ENCODE measurements at places on chromosomes 1 and 21.
A peak's percentile ranks its signal among the peaks of the same experiment; 100 is the strongest.

- no peak for DNase-seq
Observed at GRCh38 chr21:16078382-16078781, 348.6 kb downstream of the USP25 start.

- DNase-seq, result no peak
Observed at GRCh38 chr1:6982443-6982842, 197.2 kb downstream of the CAMTA1 start.

DNA sequence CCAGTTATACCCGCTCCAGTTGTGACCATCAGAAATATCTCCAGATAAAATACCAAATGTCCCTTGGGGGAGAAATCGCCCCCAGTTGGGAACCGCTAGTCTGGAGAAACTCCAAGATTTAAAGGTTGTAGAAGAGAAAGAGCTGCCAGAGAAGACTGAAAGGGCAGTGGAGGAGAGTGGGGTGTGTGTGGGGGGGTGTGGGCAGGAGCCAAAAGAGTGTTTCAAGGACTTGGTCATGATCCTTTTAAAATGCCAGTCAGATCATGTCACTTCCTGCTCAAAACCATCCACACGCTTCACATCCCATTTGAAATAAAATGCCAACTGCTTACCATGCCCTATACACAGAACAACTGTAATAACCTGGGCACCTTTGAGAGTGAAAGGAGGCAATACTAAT is 3.4 kb upstream of the HEYL start:
- no peak for DNase-seq

GRCh38 chr1:237269938-237270337 is 228.0 kb downstream of the RYR2 start:
- DNase-seq, result no peak

DNA sequence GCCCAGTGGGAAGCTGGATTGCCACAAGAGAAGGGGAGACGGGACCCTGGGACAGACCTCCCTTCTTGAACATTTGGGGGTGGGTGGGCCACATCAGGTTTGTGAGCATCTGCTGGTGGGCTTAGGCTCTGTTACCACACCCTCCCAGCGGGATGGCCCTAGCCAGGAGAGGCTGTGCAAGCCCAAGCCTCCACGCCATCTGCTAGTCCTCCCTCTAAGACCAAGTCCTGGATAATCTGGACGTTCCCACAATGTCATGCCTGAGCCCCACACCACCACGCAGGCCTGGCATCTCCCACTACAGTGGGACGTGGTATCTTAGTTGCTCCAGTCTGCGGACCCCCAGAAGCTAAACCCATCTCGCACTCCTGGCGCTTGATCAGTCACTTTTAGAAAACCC is 3.7 kb upstream of the IBA57 start:
- DNase-seq, result no peak

DNA sequence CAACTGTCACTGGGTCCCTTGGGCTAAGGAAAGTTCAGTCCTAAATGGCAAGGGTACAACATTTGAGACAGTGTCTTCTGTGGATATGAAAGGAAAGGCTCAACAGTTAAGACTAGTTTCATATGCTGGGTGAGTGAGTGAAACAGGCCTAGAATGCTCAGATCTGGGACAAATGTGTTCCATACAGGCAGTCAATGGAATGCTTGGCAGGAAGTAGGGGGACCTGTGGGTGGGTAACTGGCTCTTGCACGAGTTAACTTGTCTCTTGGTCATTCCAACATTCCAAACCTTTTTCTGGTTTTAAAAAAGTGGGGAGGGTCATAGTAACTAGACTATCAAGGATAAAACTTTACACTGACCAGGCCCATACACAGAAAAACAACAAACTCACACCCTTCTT is 17.8 kb upstream of the ADAM30 start:
- DNase-seq, result no peak

DNA sequence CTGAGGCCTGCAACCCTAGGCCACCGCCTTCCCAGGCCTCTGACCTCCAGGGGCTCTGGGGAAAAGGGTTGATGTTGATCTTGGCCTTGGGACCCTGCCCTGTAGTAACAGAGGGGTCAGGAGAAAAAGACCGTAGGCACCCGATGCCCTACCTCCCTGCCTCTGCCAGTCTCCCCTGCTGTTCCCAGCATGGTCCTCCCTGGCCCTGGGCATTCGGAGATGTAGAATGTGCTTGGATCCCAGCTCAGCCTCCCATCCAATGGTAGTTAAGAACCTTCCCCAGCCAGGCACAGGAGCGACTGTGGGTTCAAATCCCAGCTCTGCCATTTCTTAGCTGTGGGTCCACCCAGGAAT is 72.0 kb upstream of the TARDBP start:
- DNase-seq, result no peak

GRCh38 chr1:43621861-43622260 is 28.1 kb upstream of the KDM4A start:
- no peak for DNase-seq

DNA sequence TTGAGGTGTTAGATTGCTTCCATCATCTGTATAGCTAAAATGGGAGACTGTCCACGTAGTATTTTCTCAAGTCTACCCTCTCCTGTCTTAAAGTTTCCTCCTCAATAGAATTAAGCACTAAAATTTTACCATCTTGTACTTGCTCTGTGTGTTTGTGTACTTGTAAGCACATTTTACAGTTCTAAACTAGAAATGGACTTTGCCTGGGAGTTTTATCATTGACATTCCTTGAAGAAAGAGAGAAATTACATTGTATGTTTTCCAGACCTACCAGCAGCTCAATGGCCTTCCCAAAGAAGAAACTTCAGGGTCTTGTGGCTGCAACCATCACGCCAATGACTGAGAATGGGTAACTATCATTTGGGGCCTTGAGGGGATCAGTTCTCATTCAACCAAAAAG is 4.5 kb downstream of the NPL start:
- no peak for DNase-seq

GRCh38 chr1:243508303-243508713 is 252.5 kb downstream of the SDCCAG8 start:
- DNase-seq, result peak; percentile 35

DNA sequence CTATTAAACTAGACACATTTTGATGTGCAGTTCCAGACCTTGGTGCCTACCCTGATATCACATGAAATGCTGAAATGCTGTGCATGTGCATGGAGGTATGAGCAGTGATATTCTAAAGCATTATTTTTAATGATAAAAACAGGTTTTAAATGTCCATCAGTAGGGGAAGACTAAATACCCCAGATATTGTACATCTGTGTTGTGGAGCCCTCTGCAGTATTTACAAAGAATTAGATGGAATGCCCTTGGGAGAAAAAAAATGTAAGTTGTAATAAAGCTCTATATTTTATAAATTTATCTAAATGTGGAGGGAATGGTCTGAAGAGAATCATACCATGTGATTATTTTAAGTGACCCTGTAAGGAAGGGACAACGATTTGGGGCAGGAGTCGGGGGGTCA is 39.1 kb upstream of the IGSF5 start:
- no peak for DNase-seq

DNA sequence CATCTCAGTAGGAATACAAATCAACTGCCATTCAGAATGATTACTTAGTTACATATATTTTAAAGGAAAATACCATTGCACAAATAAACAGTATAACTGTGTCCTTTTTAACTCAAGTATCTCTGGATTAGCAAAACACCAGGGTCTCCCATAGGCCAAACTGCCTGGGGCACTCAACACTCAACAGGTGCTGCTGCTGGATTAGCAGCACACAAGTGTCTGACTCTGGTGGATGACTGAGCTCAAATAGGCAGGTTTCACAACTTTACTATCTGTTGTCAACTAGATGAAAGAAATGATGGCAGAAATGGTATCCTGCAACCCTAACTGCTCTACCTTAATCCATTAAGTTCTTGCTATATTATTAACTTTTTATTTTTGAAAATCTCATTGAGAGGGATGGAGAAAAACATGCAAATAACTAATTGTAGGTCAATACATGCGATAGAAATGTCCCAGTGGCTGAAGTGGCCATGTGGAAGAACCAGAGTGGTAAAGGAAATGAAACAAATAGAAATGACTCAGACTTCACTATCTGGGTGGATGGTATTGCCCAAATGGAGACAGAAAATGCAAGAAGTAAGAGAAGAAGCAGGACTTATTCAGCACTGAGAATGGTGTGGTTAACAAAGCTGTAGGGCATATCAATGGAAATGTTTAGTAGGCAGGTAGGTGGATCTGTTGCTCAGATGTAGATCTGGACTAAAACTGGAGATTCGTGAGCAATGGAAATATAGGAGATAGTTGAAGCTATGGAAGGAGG is 90.8 kb upstream of the CCDC190 start:
- DNase-seq, result no peak
